Activated CD8-positive, alpha-beta memory T cell treated with anti-CD3 and anti-CD28 coated beads, Interleukin-2, amount 10 ng/mL, durations not matched to agents 7 days and 5 days (primary cell): ENCODE measurements at places on chromosomes 3 and 15. TPM values are rescaled to one million over a fixed set of nuclear protein-coding genes. Genes with fewer than 3 reads are reported as not detected.

HTR3E gene
- total RNA-seq: not detected

CD86 gene
- 25.3 TPM for total RNA-seq

MAGEL2 gene
- not detected for total RNA-seq

DNA sequence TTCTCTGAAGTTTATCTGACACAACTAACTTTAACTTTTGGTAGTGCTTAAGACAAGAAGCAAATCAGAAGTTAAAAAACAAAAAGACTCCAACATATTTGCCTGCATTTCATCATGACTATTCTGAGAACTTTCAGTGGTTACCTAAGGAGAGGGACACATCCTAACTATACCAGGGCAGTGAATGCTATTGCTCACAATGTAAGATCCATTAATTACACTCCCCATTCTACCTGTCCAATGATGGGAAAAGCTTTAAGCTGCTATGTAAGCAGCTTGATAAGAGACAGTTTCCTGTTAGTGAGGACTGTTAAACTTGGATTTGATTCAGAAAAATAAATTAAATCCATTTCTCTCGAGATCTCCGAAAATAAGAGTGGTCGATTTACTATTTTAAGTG, 37.5 kb downstream of the SERPINI1 start:
- DNase-seq: no peak
- no peaks in the 10 kb centered on the region for H3K36me3 ChIP-seq
- H3K4me3 ChIP-seq: no peak overlapping the region
- H3K27ac ChIP-seq: no peak overlapping the region
- H3K4me1 ChIP-seq: peaks cover 12% of the 10 kb centered on the region

DNA sequence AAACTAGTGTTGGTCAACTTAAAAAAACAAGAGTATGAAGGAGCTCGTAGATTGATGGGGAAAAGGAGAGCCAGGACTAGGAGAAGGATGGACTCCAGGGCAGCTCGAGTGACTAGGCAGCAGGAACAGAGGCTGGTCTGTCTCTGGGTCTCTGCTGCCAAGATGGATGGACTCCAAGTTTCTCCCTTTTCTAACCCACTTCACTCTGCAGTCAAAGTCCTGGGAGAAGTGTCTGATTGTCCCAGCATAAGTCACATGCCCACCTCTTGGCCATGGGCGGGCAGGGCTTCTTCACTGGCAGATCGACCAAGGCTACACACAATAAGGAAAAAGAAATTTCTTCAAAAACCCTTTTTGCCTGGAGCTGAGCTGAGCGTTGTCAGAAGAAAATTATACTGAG, 9.2 kb upstream of the EPB42 start:
- no peaks in the 10 kb centered on the region for H3K36me3 ChIP-seq
- no peak overlapping the region for H3K27ac ChIP-seq
- peaks cover 11% of the 10 kb centered on the region for H3K27me3 ChIP-seq
- no peak overlapping the region for H3K4me3 ChIP-seq

GRCh38 chr15:76964157-76964556, 30.8 kb upstream of the PSTPIP1 start:
- H3K36me3 ChIP-seq: no peaks in the 10 kb centered on the region
- H3K27ac ChIP-seq: no peak overlapping the region
- no peak overlapping the region for H3K4me3 ChIP-seq
- peaks cover 33% of the 10 kb centered on the region for H3K27me3 ChIP-seq
- no peak for DNase-seq
- no peaks in the 10 kb centered on the region for H3K4me1 ChIP-seq

DNA sequence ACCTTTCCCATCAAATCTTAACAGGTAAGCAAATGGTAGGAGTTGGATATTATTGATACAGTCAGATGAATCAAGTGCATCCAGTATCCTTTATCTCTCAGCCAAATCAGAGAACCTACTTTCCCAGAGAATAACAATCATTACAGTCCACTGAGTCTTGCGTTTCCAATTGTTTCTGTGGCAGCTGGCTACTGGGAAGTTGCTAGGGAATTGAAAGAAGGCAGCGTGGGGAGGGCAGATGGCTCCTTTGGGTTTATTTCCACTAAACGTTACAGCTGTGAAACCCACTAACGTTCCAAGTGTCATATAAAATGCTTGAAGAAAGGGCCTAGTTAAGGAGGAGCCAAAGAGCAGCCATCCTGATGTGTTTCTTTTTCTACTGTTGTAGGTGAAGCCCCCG, 78.4 kb downstream of the WDR72 start:
- DNase-seq: no peak
- no peak overlapping the region for H3K4me3 ChIP-seq
- H3K4me1 ChIP-seq: no peaks in the 10 kb centered on the region
- H3K36me3 ChIP-seq: no peaks in the 10 kb centered on the region

DNA sequence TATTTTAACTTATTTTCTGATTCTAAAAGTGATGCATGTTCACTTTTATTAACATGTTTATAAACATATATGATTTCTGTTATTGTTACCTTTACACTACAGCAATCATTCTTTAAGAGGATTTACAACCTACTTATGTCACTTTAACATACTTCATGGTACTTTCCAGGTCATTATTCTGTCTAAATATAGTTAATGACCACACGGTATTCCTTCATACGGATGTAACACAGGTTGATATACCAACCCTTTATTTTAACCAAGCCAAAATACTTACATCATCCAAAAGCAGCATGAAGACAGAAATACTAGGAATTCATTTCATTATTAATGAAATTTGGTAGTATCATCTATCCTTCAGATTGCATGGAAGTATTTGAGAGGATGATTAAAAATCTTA, 18.6 kb downstream of the PIK3R4 start:
- no peaks in the 10 kb centered on the region for H3K27me3 ChIP-seq
- peaks cover 7% of the 10 kb centered on the region for H3K4me1 ChIP-seq
- H3K27ac ChIP-seq: no peak overlapping the region
- peaks cover 10% of the 10 kb centered on the region for H3K36me3 ChIP-seq
- no peak overlapping the region for H3K4me3 ChIP-seq

DNA sequence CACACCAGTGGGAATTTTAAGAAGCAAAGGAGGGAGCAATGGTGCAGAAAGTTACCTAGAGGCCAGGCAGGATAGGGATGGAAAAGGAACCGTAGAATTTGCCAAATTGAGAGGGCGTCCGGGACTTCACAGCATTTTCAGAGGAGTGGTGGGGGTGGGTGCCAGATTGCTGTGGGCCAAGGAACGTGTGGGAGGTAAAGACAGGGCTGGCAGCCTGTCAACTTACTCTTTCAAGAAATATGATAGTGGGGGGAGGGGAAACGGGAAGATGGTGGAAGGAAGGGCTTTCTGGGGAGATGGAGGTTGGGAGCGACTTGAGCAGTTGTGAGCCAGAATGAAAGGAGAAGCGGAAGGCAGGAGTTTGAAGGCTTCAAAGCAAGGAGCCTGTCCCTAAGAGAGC, 1.4 kb upstream of the SLC6A11 start:
- no peaks in the 10 kb centered on the region for H3K36me3 ChIP-seq
- peaks cover 31% of the 10 kb centered on the region for H3K27me3 ChIP-seq
- DNase-seq: no peak
- no peak overlapping the region for H3K4me3 ChIP-seq
